Stimulated activated CD8-positive, alpha-beta memory T cell treated with anti-CD3 and anti-CD28 coated beads, Interleukin-4, amount 100 ng/mL, for 1 hour (primary cell): ENCODE measurements at places on chromosomes 16 and 17.

GRCh38 chr17:80644536-80644935, 99.9 kb downstream of the RPTOR start:
- DNase-seq, result no peak

DNA sequence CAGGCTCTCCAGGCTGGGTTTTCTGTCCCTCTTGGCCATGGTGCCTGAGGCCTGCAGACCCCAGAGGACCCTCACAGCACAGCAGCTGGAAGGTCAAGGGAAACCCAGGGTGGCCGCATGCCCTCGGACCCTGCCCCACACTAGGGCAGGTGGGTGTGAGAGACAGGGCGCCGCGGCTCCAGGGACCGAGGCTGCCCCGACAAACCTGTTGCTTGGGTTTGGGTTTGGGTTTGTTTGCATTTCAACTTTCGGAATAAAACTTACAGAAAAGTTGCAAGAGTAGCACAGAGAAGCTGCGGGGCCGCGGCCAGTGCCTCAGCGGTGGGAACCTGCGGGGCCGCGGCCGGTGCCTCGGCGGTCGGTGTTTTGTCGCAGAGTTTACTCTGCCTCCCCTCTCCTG, 7.8 kb downstream of the HGS start:
- DNase-seq, result no peak

- no peak for DNase-seq
These were observed 21.9 kb downstream of the ST3GAL2 start for GRCh38 chr16:70416748-70417616.

- no peak for DNase-seq
These were observed 16.6 kb upstream of the TXNDC11 start for GRCh38 chr16:11759163-11759834.

DNA sequence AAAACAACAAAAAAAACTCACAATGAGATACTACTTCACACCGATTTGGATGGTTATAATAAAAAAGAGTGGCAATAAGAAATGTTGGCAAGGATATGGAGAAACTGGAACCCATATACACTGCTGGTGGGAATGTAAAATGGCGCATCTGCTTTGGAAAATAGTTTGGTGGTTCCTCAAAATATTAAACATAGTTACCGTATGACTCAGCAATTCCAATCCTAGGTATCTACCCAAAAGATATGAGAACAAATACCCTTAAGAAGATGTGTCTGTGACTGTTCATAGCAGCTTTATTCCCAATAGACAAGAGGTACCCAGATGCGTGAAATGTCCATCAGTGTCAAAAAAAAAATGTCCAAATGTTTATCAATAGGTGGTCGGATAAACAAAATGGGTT, 7.2 kb downstream of the CPPED1 start:
- DNase-seq, result no peak

GRCh38 chr17:35377706-35378105, 4.3 kb upstream of the SLFN11 start:
- no peak for DNase-seq

GRCh38 chr17:81091774-81092517, 57.0 kb downstream of the BAIAP2 start:
- no peak for DNase-seq

- no peak for DNase-seq
These were observed 121.7 kb upstream of the SDK2 start for GRCh38 chr17:73765824-73766563.

DNA sequence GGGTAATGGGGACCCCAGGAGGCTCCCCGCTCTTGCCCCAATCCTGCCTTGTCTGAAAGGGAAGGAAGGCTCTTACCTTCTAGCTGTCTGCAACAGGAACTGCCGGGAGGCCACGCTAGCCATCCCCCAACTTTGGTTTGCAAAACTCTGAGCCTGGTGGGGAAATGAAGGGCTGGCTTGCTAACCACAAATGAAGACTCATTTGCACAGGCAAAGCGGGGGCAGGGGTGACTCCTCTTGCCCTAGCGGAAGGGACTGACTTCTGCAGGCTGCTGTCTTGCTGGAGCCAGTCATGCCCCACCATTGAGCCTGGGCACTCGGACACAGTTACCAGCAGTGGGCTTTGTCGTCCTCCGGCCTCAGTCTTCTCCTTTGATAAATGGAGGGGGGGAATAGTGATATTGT, 52.6 kb downstream of the PLCG2 start:
- no peak for DNase-seq
